ENCODE measurements at places on chromosomes 5 and 9.

- no peak for DNase-seq
Observed at GRCh38 chr5:58800861-58801540, 218.1 kb downstream of the RAB3C start.

- no peak for DNase-seq
Observed at GRCh38 chr9:115998666-115999065, 154.9 kb upstream of the PAPPA start.

DNA sequence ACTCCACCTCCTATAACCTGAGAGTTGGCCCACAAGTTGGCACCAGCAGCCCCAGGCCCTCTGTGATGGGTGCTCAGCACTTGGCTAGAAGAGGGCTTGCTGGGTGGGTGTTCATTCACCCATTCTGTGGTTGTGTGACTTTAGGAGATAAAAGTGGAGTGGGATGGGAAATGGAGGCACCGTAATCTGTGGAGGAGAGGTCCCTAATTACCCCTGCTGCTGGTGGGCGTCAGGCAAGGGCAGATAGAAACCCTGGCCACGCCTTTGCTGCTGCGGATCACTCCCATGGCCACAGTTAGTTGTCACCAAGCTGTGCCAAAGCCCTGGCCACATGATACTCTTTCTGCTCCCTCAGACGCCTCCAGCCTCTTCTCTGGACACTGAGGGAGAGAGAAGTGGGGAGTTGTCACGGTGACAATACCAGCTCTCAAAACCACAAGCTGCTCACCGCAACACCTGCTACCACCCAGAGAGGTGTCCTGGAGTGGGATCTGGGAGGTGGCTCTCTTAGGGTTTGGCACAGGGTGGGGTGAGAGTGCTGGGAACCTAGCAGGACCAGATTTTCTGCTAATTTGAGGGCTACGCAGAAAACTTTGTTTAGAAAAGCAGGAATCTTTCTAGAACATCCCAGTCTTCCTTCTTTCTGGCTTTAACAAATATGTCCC lies 12.0 kb upstream of the NEUROG1 start:
- DNase-seq, result no peak

DNA sequence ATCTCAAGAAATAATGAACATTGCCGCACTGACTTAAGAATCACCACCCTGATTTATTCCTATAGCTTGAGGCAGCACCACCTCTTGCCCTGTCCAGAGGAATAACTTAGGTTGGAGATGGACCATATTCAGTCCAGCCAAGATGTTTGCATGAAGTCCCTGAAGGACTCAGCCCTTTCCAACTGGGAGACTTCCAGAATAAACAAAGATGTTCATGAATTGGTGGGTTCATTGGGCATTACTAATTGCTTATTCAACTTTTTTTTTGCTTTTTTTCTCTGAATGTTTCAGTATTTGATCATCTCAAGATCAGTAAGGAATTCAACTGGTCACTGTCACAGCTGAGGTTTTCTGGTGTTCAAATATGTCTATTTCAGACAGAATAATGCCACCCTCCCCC lies 470.6 kb downstream of the CCDC171 start:
- DNase-seq, result no peak

GRCh38 chr5:142023836-142024235 lies 11.0 kb upstream of the GNPDA1 start:
- DNase-seq, result no peak

DNA sequence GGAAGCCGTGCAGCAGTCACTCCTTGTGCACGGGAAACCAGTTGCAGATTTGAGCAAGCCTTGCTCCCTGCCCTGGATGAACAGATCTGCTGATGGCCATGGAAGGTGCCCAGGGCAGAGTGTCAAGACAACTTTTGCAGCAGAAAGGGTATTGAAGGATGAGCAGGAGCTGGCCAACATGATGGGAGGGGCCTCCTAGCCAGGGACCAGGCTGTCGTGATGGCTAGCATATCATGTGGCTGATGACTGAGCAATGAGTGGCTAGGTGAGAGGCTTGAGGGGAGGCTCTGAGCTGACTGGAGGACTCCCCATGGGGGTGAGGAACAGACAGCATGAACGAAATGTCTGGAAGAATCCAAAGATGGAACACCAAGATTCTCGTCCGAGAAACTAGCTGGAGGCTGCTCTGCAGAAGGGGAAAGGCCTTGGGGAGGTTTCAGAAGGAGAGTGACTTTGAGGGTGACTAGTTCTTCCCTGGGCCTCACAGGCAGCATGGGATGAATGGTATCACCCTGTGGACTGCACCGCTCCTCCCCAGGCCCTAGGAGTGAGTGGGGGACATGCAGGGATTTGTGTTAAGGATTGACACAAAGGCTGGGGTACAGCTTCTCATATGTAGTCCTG lies 18.5 kb downstream of the PPARGC1B start:
- no peak for DNase-seq

DNA sequence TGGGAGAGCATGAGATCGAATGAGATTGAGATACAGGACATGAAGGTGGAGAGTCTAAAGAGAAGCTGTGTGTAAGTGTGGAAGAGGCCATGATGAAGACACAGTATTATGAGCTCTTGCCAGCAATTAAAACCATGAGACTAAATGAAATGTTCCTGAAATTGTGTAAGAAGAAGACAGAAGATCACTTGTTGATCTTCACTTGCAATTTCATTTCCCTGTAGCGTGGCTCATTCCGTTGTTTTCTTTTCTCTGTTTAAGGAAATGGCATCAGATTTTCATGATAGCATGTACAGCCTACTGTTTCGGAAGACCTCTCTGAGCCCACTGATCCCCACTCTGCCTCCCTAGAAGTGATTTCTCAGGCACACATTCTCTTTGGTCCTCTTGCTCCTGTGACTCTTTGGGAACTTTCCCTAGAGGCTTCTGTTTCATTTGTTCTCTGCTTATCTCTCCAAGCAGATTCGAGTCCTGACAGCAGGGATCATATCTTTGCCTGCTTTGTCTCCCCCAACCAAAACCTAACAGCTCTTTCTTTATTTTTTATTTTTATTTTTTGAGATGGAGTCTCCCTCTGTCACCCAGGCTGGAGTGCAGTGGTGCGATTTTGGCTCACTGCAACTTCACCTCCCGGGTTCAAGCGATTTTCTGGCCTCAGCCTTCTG lies 16.8 kb downstream of the PIP5K1B start:
- no peak for DNase-seq

DNA sequence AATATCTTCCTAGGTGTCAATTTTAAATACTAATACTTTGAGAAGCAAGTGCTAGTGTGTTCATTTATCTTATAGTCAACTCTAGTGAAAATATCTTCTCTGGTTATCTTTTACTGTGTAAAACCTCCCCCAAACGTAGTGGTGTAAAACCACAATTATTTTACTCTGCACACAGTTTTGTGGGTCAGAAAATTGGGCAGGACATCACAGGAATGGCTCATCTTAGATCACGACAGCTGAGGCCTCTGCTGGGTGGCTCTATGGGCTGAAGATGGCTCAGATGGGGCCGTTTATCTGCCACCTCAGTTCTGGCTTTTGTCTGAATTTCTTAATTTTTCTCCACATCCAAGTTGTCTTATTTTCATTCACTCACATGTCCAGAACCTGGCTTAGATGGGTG lies 457.2 kb upstream of the ACTBL2 start:
- DNase-seq, result no peak

GRCh38 chr5:157874861-157875260 lies 15.9 kb upstream of the CLINT1 start:
- no peak for DNase-seq

- no peak for DNase-seq
Observed at GRCh38 chr5:143340891-143341685, 62.4 kb downstream of the NR3C1 start.

GRCh38 chr5:136275601-136276000 lies 82.6 kb upstream of the SMIM32 start:
- no peak for DNase-seq

- no peak for DNase-seq
Observed at GRCh38 chr5:56506211-56506965, 273.3 kb upstream of the ANKRD55 start.

GRCh38 chr9:123548741-123549545 lies 192.9 kb downstream of the CRB2 start:
- DNase-seq, result no peak

- DNase-seq, result no peak
Observed at GRCh38 chr5:100683881-100684280, 148.7 kb downstream of the FAM174A start.

- DNase-seq, result no peak
Observed at GRCh38 chr9:11319538-11319937, 706.7 kb upstream of the PTPRD start.

GRCh38 chr9:88691811-88692210 lies 156.8 kb downstream of the NXNL2 start:
- no peak for DNase-seq
